ENCODE measurements at places on chromosomes 2 and 18.

GRCh38 chr18:22951823-22952222 lies 18.7 kb downstream of the RBBP8 start:
- no peak for DNase-seq

GRCh38 chr2:189409647-189410046 lies 31.6 kb upstream of the WDR75 start:
- no peak for DNase-seq

- DNase-seq = no peak
These were observed 238.7 kb upstream of the SALL3 start for GRCh38 chr18:78740876-78741275.

GRCh38 chr2:72289283-72289682 lies 141.6 kb upstream of the CYP26B1 start:
- no peak for DNase-seq

GRCh38 chr2:202718614-202719013 lies 83.8 kb downstream of the FAM117B start:
- no peak for DNase-seq

GRCh38 chr2:177799531-177799930 lies 273.0 kb downstream of the PDE11A start:
- DNase-seq = no peak

- DNase-seq = no peak
These were observed 185.7 kb upstream of the CRIM1 start for GRCh38 chr2:36169843-36170242.

DNA sequence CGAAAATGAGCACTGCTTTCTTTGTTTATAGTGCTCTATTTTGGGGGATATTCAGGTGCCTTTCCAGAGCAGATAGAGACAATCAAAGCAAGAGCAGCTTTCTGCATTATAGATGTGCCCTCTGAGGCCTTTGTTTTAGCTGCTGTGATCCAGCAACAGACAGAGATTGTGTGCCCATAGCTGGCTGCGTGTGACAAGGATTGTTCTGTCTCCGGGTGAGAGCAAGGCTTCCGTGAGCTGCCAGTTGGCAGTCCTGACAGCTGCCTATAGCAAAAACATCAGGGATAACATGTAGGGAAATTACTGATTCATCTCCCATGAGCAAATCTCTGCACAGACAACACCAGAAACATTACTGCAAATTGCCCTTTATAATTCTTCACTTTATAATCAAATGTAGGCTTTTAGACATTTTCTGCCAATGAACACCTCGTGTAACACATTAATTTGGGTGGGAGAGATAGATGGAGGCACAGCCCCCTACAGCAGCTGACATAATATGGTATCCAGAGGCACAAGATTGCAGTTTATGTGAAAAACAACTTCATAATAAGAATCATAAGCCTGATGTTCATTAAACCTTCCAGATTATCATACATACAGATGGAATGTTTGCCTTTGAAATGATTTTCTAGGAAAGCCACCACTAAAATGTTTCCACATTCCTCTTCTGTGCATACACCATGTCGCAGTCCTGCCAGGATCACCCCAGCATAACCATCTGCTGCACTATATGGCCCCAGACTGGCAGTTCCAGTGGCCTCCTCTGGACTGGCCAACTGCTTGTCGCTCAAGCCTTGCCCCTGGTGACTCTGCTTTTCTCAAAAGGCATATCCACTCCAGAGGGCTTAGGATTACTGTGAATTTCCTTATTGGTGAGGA lies 131.2 kb downstream of the TRIB2 start:
- DNase-seq = no peak
